Stimulated activated naive CD4-positive, alpha-beta T cell treated with Interleukin-2 at 50 U/mL for 16 hours (primary cell): ENCODE measurements at places on chromosomes 7 and 10.

DNA sequence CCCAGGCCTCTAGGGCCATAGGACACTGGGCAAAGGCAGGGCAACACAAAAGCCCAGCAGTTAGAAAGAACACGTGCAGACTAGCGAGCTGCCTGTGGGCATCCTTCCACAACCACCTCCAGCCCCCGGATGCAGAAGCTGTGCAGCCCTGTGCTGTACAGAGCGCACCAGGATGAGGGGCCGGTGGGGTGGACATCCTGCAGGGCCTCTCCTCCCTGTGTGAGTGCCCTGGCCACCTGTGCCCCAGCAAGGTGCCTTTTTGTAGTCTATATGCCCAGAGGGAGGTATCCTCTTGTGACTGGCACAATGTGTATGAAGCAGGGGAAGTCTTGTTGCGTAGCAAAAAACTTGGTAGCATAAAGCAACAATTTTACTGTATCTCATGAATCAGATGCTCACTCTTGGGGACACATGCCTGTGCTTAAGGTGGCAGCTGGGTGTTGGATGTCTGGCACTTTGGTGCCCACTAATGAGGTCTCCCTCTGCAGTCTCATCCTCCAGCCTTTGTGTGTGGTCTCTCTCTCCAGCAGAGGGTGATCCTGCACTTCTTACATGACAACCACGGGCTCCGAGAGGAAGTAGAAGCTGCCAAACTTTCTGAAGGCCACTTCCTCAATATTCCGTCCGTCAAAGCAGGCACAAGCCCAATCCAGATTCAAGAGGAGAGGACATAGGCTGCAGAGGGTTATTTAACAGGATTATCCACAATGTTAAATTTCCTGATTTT, 8.7 kb downstream of the NCAPG2 start:
- peak; percentile 9 for DNase-seq

DNA sequence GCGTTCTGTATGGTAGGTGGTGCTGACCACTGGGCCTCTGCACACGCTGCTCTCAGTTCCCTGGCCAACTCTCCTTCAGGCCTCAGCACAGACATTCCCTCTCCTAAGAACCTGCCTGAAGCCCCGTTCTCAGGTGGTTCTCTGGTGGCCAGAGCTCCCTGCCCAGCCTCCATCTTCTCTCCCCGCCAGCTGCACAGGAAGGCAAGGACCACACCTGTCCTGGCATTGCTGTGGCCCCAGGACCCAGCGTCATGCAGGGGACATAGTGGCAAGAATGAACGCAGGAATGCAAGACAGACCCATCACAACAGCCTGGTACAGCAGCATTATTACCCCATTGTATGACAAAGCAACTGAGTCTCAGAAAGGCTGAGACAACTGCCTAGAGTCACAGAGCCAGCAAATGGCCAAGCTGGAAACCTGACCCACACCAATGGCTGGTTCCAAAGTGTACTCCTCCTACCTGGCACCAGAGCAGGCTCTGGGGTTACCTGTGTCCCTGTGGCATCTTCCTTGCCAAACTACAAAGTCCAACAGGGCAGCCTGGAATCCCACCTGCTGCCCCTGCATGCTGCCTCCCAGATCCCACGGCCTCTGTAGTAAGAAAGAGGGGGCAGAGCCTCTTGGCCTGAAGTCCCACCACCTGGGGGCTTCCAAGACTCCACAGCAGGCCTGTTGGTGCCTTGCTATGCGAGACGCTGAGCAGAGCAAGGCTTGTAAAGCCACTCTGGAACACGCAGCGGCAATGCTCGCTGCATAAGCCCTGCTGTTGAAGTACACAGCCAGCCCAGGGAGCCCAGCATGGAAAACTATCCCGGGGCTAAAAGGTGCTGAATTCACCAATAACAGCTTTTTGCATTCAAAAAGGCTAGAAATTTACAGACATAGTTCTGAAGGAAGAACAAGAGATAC, 73.3 kb downstream of the CHST15 start:
- DNase-seq: no peak

DNA sequence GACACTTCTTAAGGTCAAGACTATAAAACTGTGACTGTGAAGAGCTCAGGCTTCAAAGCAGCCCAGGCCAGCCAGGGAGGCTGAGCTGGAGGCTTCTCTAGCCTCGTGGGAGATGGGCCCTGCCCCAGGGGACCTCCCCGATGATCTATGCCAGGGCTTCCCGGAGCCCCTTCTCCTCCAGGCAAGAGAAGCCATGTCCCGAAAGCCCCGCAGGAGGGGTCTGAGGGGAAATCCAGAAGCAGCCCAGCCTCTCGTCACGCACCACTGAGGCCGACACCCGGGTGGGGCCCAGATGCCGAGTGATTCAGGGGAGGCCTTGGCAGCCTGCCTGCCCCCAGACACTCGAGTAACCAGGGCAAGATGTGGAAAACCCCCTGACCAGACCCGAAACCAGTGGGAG, 63.7 kb downstream of the PROSER2 start:
- DNase-seq: no peak

GRCh38 chr10:49314806-49315205, 15.8 kb downstream of the C10orf71 start:
- no peak for DNase-seq

DNA sequence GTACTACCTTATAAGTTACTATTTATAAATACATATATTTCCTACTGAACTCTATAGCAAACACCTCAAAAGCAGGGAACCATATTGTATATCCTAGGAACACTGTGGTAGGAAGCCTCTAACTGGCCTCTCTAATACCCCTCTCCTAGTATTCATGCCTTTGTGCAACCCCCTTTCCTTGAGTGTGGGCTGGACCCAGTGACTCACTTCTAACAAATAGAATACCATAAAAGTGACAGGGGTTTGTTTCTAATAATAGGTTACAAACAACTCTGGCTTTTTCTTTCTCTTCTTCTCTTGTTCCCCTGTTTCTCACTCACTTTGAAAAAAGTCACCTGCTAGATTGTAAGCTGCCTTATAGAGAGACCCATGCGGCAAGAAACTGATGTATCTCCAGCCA, 51.6 kb upstream of the MACC1 start:
- DNase-seq: no peak

GRCh38 chr10:46268076-46268881, 18.5 kb upstream of the ANTXRL start:
- peak; percentile 55 for DNase-seq

DNA sequence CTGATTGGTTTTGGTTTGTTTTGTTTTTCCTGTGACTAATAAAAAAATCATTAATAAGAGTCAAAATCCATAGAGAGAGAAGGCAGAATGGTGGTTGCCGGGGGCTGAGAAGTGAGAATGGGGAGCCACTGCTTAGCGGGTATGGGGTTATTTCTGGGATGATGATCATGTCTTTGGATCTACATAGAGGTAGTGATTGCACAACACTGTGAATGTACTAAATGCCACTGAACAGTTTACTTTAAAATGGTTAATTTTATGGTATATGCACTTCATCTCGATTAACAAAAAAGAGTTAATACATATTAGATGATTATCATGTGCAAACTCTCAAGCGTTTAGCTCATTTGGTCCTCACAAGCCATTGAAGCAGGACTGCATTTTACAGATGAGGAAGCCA, 342.9 kb downstream of the ELMO1 start:
- DNase-seq: no peak

- no peak for DNase-seq
These were observed 94.4 kb downstream of the MAPK8 start for GRCh38 chr10:48400850-48401220.

DNA sequence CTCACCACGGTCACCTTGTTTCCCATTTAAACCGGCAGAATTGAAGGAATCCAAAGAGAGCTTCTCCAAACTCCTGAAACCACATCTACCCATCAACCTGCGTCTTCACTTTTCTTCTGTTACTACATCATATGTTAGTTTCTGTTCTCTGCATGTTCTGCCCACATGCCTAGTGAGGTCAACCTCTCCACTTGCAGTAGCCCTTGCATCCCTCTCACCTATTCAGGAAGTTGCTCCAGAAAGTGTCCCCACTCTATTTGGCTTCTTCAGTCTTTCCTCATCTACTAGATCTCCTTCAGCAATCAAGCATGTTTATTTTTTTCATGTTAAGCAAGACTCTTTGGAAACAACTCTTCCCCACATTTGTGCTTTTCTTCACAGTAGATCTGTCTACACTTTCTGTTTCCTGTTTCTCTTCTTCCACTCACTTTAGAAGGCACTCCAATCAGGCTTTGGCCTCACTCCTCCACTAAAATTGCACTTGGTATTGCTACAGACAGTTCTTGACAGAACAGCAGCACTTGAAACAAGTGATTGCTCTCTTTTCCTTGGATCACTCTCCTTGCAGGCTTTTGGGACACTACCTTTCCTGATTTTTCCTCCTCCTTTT, 7.5 kb downstream of the SAMD9L start:
- no peak for DNase-seq

DNA sequence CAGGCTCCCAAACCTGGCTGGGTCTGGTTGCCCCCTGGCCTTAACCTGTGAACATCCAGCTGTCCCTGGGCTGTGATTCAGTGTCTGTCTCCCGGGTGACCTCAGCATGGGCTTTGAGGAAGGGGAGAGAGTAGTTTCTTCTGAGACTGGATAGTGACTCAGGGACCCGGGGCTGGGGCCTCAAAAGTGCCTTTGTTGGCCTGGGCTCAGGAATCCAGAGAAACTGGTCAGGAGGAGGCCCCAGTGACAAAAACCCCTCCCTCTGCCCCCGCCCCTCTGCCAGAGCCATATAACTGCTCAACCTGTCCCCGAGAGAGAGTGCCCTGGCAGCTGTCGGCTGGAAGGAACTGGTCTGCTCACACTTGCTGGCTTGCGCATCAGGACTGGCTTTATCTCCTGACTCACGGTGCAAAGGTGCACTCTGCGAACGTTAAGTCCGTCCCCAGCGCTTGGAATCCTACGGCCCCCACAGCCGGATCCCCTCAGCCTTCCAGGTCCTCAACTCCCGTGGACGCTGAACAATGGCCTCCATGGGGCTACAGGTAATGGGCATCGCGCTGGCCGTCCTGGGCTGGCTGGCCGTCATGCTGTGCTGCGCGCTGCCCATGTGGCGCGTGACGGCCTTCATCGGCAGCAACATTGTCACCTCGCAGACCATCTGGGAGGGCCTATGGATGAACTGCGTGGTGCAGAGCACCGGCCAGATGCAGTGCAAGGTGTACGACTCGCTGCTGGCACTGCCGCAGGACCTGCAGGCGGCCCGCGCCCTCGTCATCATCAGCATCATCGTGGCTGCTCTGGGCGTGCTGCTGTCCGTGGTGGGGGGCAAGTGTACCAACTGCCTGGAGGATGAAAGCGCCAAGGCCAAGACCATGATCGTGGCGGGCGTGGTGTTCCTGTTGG, at the start of gene CLDN4:
Gene CLDN4, plus strand, starts transcription at position 316 of the 903 bp plus-strand sequence. Its CDS starts 206 bp downstream, at position 522.
- no peak for DNase-seq

DNA sequence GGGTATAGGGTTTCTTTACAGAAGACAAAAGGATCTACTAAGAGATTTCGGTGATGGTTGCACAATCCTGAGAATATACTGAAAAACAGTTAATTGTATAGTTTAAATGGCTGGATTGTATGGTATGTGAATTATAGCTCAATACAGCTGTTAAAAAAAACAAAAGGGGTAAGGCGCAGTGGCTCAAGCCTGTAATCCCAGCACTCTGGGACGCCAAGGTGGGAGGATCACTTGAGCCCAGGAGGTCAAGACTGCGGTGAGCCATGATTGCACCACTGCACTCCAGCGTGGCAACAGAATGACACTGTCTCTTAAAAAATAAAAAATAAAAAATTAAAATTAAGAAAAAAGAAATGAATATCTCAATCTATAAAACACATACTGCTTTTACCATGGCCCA, 18.5 kb downstream of the ESYT2 start:
- no peak for DNase-seq

DNA sequence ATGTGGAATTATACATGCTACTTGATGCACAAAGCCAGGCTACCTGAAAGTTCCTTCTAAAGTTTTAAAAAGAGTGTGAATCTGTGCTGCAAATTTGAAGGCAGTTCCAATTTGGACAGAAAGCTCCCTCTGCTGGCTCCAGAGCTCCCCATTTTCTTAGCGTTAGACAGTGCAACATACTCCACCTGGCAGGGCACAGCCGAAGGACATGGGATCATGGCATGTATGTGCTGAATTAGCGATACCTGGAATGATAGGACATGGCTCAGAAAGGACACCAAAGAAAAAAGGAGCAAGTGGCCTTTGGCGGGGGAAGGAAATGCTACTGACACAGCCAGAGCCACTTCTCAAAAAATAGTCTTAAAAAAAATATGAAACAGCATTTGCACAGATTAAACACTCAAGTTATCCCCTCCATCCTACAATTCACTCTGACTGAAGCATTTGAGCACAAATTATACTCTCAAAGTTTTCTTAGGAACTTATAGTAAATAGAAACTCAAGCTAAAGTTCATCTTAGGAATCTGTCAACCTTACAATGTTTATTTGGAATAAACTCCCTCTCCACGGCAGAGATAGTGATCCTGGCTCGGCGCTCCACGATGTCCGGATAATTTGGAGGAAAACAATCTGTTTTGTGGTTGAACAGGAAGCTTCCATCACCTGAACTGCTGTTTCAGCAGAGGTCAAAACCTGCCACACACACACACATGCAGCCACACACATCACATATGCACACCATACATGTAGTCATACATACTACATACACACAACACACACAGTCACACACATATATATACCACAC, 80.0 kb downstream of the C7orf25 start:
- no peak for DNase-seq

DNA sequence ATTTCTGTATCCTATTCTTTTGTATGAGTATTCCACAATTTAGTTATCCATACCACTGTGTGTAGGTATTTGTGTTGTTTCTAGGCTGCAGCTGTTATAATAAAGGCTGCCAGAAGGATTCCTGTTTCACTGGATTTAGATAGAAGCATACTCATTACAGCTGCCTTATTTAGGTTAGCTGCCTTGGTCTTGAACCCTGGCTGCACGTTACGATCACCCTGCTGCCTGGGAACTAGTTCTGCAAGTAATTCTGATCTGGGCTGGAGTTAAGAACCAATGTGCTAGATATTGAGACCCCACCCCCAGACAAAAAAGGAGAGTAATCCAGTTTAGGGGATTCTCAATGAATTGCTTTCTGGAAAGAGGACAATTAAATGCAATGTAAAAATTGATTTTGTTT, 43.1 kb downstream of the CCDC71L start:
- no peak for DNase-seq

GRCh38 chr7:155660758-155661093, 16.3 kb downstream of the RBM33 start:
- DNase-seq: no peak

- no peak for DNase-seq
These were observed 637.6 kb upstream of the IGFBP3 start for GRCh38 chr7:46558482-46559193.

DNA sequence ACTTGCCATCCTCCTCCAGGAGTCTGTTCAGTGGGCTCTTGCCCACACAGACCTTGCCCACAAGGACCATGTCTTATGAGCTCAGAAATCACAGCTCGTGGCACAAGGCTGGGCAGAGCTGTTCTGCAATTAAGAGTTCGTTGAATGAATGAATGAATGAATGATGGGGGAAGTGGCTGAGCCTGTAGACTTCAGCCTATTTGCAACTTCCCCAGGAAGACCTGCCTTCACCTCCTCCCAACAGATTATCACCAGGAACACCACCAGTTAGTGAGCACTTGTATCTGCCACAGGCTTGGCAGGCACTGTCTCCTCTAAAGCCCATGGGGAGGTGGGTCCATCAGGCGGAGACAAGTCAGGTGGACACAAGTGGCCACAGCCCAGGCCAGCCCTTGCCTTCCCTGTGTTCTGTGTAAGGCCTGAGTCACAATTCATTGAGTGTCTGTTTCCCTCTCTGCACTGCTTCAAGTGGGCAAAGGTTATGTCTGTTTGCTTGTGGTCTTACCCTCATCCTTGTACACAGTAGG, 1.8 kb upstream of the FGF8 start:
- DNase-seq: no peak

- DNase-seq: peak; percentile 87
These were observed at the start of gene DNAAF5 for GRCh38 chr7:726084-726853. TSS of gene DNAAF5 (plus strand) at chr7:726699. CDS start at chr7:726721, 22 bp downstream.
